ENCODE measurements at places on chromosomes 2 and 18. TPM values are rescaled to one million over a fixed set of nuclear protein-coding genes. Genes with fewer than 3 reads are reported as not detected.

Gene TPO
- 0.44 TPM for total RNA-seq

Gene COL3A1
- not detected for total RNA-seq

Gene B3GNT2
- total RNA-seq = 39.1 TPM

Gene SP9
- total RNA-seq = not detected

Gene IGFBP5
- not detected for total RNA-seq

Gene CLEC4F
- 0.15 TPM for total RNA-seq

Gene KRTCAP3
- total RNA-seq = 9.1 TPM

Gene LRP1B
- total RNA-seq = not detected

Gene EDAR
- 0.37 TPM for total RNA-seq

Gene NUP35
- total RNA-seq = 12.8 TPM

Gene IHH
- not detected for total RNA-seq

Gene KLHL29
- total RNA-seq = 1.1 TPM

Gene GAL3ST2
- total RNA-seq = 2.2 TPM

Gene LMAN2L
- 3.6 TPM for total RNA-seq
